ENCODE measurements at places on chromosomes 3 and 15. TPM values are rescaled to one million over a fixed set of nuclear protein-coding genes. Genes with fewer than 3 reads are reported as not detected.

The CLDN16 gene
- total RNA-seq = 1.1 TPM

The EFCC1 gene
- 2.1 TPM for total RNA-seq

The SPINK8 gene
- 12.0 TPM for total RNA-seq

The GOLGA6A gene
- not detected for total RNA-seq

The FGF7 gene
- total RNA-seq = 48.3 TPM

The DOCK3 gene
- total RNA-seq = 6.0 TPM

The ITIH1 gene
- total RNA-seq = not detected

The AHSG gene
- not detected for total RNA-seq

The ATP8B4 gene
- total RNA-seq = 29.2 TPM

The EPHA3 gene
- 11.4 TPM for total RNA-seq

The GPR149 gene
- total RNA-seq = not detected

The CCR2 gene
- total RNA-seq = 1.3 TPM

The CELF6 gene
- 3.4 TPM for total RNA-seq

The TMCO5A gene
- total RNA-seq = not detected

The RTP3 gene
- total RNA-seq = not detected

The CHL1 gene
- total RNA-seq = 5.5 TPM

The RLBP1 gene
- total RNA-seq = not detected

The CCDC33 gene
- total RNA-seq = 10.2 TPM

The SH2D7 gene
- total RNA-seq = not detected

The RFX7 gene
- total RNA-seq = 36.0 TPM

The ADPRH gene
- total RNA-seq = 8.6 TPM

Measured in ureter (tissue), 1 donor.